GM13977 (cell line): ENCODE measurements at places on chromosomes 13 and 19.

DNA sequence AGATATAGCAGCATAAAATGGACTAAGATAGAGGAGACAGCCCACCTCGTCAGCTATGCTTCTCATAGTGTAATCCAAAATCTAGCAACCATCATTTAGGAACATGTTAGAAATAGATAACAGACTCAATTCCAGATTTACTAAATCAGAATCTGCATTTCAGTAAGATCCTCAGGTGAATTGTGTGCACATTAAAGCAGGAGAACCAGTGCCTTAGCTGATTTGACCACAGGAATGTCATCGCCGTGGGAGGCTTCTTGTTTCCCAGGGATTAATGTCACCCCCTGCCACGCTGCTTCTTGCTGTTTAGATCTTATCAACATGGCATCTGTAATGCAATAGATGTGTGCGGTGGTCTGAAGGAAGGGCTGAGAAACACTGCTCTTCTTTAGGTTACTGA lies 84.0 kb downstream of the GPC5 start:
- no peak for DNase-seq

DNA sequence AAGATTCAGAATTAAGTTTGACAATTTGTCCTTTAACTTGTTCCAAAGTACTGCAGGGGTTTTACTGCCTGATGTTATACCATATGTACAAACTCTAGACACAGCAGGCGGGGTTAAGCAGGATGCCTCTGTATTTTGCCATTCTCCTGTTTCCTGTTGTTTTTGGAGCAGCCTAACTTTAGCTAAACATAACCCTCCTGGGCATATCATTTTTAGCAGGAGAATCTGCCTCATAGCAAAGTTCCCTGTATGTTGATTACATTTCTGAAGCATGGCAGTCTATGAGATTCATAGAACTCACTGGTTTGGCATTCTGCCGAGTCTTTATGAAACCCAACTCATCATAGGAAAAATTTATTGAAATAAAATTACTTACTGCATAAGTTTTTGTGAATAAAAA lies 5.2 kb downstream of the LHFPL6 start:
- DNase-seq, result no peak

DNA sequence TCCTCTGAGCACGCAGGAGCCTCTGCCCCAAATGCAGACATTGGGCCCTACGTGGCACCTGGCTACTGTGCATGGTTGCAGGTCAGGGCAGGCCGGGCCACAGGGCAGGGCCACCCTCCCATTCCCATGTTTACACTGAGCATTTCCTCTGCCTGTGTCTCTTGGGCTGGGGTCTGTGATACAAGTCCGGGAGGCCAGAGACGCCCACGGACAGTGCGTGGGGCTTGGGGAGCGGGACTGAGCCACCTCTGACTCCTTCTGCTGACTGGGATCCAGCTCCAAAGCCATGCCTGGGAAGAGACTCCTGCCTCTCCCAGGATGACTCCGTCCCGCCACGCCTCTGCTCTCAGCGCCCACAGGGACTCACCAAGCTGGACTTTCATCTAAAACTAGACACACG lies 18.8 kb downstream of the GAS6 start:
- no peak for DNase-seq

DNA sequence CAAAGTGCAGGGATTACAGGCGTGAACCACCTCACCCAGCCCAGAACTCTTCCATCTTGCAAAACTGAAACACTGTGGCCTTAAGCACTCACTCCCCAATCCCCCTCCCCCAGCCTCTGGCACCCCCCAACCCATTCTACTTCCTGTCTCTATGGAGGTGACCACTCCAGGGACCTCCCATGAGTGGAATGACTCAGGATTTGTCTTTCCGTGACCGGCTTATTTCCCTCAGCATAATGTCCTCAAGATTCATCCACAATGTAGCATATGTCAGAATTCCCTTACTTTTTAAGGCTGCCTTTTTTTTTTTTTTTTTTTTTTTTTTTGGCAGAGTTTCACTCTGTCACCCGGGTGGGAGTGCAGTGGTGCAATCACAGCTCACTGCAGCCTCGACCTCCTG lies 3.6 kb upstream of the F2RL3 start:
- DNase-seq, result no peak

GRCh38 chr13:60220072-60220471 lies 56.3 kb upstream of the DIAPH3 start:
- no peak for DNase-seq

GRCh38 chr13:114140131-114140905 lies 7.9 kb upstream of the RASA3 start:
- DNase-seq, result no peak

GRCh38 chr13:94707400-94708021 lies 4.8 kb downstream of the SOX21 start:
- peak; percentile 30 for DNase-seq

- DNase-seq, result no peak
Measured at GRCh38 chr19:50531171-50531612, 17.5 kb upstream of the ASPDH start.

- no peak for DNase-seq
Measured at GRCh38 chr13:112764028-112764427, 74.2 kb downstream of the ATP11A start.

GRCh38 chr19:35216833-35217648 lies 11.5 kb downstream of the FAM187B start:
- DNase-seq, result no peak

- DNase-seq, result no peak
Measured at GRCh38 chr13:51873117-51873798, 11.5 kb downstream of the CCDC70 start.

DNA sequence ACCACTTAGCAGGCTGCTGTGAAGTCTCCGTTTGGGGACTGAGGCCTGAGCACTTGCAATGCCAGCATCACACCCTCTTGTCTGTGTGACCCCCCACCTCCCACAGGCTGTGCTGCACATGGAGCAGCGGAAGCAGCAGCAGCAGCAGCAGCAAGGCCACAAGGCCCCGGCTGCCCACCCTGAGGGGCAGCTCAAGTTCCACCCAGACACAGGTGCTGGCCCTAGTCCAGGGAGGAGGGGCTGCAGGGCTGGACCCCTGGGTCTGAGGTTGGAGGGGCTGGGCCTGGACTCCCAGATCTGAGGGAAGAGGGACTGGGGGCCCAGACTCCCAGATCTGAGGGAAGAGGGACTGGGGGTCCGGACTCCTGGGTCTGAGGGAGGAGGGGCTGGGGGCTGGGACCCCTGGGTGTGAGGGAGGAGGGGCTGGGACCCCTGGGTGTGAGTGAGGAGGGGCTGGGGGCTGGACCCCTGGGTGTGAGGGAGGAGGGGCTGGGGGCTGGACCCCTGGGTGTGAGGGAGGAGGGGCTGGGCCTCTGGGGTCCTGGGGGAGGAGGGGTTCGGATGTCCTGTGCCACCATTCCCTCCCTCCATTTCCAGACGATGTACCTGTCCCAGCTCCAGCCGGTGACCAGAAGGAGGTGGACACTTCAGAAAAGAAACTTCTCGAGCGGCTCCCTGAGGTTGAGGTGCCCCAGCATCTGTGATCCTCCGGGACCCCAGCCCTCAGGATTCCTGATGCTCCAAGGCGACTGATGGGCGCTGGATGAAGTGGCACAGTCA lies 11.6 kb upstream of the DHDH start:
- DNase-seq, result no peak

DNA sequence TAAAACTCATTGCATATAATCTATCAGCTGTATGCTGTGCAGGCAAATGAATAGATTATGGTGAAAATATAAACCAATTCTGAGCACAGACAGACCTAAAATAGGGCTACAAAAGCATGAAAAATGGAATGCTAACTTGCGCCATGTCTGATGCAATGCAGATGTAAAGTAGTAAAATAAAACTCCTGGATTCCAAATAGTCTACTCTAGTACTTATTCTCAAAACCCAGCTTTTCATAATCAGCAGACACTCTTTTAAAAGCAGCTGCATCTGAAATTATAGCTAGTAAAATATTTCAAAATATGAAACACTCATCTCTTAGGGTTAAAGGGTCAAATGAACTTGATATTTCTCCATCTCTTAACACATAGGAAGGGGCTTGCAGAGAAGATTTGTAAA lies 4.7 kb upstream of the POMP start:
- DNase-seq, result no peak

- DNase-seq, result no peak
Measured at GRCh38 chr19:48784527-48784926, 26.3 kb downstream of the BCAT2 start.

DNA sequence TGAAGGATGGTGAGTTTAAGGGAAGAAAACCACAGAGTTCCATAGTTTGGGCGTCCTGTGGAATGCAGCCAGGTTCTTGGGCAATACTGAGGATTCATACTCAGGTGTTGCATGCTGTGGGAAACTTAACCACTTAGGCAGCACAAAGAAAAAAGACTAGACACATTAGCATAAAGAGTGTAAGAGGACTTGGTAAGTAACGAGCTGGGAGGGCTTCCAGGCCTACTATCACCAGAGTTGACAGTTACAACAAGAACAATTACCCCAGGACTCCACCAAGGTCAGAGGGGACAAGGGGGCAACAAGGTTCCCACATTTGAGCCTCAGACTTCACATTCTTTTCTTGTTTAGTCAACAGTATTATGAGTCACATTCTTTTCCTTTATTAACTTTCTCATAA lies 33.2 kb downstream of the KCTD12 start:
- DNase-seq, result no peak

- no peak for DNase-seq
Measured at GRCh38 chr13:35225159-35225558, 251.3 kb downstream of the MAB21L1 start.

GRCh38 chr13:42836930-42837690 lies 55.7 kb downstream of the FAM216B start:
- DNase-seq, result no peak

GRCh38 chr13:97259410-97259797 lies 37.3 kb downstream of the MBNL2 start:
- DNase-seq, result no peak

- no peak for DNase-seq
Measured at GRCh38 chr13:79289571-79289970, 116.5 kb downstream of the RBM26 start.

GRCh38 chr13:97107815-97108529 lies 113.7 kb upstream of the OXGR1 start:
- DNase-seq, result no peak

GRCh38 chr19:55591555-55591954 lies 7.8 kb downstream of the FIZ1 start:
- no peak for DNase-seq

GRCh38 chr13:43986421-43986981 lies 106.8 kb downstream of the LACC1 start:
- no peak for DNase-seq

GRCh38 chr19:13670846-13671245 lies 93.5 kb upstream of the MRI1 start:
- no peak for DNase-seq

DNA sequence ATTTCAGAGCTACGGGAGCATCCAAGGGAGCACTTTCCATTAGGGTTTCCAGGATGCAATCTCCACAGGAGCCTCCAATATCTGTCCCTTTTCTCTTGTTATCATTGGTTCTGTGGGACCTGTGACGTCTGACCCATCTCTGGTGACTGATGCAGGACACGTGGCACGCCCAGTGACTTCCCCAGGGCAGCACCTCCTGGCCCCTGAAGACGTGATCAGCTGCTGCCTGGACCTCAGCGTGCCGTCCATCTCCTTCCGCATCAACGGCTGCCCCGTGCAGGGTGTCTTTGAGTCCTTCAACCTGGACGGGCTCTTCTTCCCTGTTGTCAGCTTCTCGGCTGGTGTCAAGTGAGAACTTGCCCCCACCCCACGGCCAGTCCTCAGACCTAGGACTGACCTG lies 25.5 kb downstream of the RYR1 start:
- DNase-seq, result no peak

DNA sequence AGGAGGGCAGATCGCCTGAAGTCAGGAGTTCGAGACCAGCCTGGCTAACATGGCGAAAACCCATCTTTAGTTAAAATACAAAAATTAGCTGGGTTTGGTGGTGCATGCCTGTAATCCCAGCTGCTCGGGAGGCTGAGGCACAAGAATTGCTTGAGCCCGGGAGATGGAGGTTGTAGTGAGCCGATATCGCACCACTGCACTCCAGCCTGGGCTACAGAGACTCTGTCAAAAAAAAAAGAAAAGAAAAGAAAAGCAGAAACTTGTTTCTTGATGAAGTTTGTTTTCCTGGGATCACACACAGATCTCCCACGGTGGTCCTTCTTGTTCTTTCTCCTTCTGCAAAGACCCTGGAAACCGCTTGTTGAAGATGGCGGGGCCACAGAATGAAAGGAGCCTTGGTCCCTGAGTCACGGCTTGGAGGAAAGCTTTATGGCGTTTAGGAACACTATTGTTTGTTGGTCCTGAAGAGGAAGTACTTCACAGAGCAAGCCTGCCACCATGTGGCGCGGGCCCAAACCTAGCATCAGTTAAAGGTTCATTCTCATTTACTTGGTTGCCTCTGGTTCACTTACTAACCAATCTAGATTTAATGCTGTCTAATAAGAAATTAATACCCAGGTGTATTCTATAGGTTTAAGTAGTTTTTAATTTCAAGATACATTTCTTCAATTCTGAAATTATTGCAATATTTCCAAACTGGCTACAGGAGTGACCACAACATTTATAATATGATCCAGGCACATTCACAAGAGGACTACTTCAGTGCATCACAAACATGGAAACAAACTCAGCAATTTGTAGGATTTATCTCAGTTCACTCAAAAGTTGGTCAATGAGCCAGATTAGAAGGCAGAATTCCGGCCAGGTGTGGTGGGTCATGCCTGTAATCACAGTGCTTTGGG lies 21.3 kb upstream of the ARL11 start:
- peak; percentile 76 for DNase-seq

DNA sequence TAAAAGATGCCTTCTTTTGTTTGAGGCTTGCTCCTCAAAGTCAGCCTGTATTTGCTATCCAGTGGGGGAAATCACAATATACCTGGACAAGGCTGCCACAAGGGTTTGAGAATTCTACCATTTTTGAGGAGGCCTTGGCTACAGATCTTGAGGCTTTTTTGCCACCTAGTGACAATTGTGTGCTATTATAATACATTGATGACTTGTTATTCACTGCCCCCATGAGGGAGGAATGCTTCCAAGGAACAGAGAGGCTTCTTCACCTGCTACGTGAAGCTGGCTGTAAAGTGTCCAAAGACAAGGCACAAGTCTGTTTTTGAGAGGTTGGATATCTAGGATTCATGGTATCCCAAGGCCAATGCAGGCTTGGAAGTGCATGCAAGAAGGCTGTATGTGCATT lies 72.5 kb downstream of the ZNF708 start:
- no peak for DNase-seq

DNA sequence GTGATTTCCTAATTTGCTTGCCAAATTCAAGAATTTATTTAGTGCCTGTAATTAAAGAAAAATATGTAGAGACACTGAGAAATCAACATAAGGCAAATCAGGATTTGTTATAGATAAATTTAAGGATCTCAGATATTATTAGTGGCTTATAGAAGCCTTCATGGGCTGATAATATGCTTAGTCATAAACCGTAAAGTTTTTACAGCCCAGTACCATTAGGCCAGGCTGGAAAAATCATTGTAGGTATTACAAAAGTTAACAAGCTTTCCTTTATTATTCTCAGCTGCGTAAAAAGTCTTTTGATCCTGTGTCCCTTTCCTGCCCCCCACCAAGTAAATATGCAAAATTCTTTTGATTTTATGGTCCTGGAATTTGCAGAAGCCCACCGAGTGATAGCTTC lies 58.2 kb downstream of the SLITRK6 start:
- DNase-seq, result no peak

- DNase-seq, result no peak
Measured at GRCh38 chr19:6378041-6378440, 2.3 kb upstream of the PSPN start.

GRCh38 chr19:49408816-49409440 lies 14.3 kb downstream of the PTH2 start:
- DNase-seq, result no peak

GRCh38 chr19:45087531-45087930 lies 5.4 kb upstream of the PPP1R37 start:
- DNase-seq, result no peak

GRCh38 chr13:27961227-27962085 lies 7.7 kb downstream of the CDX2 start:
- no peak for DNase-seq
